EL (cell line): ENCODE measurements at places on chromosomes 1 and 21.

DNA sequence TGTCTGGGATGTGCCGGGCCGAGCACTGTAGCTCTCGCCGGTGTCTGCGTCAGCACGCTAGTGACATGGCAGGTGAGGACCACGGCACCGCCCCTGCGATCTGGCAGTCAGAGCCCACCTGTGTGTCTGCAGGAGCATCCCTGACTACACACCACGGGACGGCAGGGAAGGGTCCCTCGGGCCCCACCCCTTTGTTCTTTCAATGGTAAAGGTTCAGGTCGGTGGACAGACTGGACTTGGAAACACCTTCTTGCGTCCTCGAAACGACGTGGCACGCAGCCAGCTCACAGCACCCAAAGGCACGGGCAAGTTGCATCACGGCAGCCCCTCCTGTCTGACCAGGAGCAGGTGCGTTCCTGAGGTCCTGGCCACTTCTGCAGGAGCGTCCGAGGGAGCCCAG, 3.7 kb upstream of the SAMD11 start:
- no peak for DNase-seq

DNA sequence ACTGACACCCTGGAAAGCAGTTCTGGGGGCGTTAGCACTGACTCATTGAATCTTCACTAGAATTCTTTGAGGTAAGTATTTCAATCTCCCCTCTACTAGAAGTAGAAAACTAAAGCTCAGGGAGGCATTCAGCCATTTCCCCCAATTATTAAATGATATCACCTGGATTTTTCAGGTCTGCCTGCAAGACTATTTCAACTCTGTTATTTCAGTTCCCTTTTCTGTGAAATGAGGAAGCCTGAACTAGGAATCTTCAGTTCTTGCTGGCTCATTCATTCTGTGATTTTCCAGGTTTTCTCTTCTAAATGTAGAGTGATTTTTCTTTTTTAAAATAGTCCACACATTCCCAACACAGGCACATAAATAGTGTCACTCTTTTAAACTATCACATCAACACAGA, 337.0 kb upstream of the NR5A2 start:
- no peak for DNase-seq

- peak; percentile 46 for DNase-seq
Measured at GRCh38 chr1:221449801-221450470, 292.0 kb downstream of the DUSP10 start.

- no peak for DNase-seq
Measured at GRCh38 chr1:204084247-204084772, 11.4 kb downstream of the SOX13 start.

DNA sequence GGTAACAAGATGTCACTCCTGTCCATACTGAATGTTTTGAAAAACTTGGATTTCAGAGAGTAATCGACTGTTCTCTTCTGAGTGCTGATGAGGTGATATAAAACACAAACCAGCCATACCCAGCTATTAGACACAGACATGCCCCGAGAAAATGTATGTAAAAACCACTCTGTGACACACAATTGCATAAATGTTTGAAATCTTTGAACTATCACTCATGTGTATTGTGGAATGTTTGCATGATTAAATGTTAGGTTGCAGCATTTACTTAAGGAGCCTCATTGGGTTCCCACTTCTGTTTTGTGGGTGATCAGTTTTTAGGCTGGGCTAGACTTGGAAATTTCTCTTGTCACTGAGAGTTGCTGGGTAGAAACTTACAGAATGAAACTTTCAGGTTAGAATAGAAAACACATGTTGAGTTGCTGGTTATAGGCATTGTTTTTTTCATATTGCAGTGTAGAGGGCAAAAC, 270.4 kb upstream of the B3GALT2 start:
- peak; percentile 31 for DNase-seq

DNA sequence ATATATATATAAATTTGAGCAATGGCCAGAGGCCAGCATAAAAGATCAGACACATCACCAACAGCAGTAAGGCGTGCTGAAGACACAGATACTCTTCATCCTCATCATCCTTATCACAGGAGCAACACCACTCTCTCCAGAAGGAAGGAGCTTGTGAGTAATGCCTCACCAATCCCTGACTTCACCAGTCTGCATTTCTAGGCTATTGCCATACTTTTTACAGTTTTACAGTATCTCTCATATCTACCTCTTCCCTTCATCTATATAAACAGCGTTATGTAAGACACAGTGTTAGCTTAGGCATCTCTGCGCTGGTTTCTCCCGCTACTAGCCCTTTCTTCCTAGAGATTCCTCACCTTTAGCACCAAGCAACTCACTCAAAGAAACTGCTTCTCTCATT, 2.4 kb upstream of the ABL2 start:
- peak; percentile 76 for DNase-seq

- DNase-seq, result no peak
Measured at GRCh38 chr1:85325920-85326319, 49.5 kb upstream of the BCL10 start.

DNA sequence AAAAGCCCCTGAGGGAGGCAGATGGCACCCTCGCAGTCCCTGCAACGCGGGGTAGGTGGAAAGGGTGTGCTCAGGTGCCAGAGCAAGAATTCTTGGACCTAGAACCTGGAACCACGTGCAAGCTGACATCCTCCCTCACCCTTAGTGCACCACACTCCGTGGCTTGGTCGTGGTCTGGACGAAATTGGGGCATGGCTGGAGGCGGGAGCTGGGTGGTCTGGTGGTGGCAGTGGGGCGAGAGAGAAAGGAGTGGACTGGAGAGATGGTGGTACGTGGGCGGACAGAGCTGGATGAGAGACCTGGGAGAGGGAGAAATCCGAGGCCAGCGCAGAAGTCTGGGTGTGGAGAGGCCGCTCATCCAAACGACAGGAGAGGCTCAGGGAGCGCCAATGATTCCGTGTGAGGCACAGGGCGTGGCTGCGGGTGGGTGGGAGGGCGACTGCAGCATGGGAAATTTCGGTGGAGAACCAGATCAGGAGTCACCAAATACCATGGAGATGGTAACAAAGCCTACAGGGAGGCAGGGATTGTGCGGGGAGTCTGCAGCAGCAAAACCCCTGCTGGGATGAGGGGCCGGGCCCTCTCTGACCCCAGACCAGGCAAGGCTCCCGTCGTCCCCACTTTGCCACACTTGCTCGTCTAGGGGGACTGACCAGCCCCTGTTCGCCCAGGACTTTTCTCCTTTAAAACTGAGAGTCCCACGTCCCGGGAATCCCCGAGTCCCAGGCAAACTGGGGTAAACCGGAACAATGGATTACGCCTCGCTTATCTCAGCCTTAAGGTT, 31.9 kb downstream of the CDCP2 start:
- DNase-seq, result no peak

GRCh38 chr1:18989896-18990295, 33.4 kb upstream of the IFFO2 start:
- no peak for DNase-seq

DNA sequence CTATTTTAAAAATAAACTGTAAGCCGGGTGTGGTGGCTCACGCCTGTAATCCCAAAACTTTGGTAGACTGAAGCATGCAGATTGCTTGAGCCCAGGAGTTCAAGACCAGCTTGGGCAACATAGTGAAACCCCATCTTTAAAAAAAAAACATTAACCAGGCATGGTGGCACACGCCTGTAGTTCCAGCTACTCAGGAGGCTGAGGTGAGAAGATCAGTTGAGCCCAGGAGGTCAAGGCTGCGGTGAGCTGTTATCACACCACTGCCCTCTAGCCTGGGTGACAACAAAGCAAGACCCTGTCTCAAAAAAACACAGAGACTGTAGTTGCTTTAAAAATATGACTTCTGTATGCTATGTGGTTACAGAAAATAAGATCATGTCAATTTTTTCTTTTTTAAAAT, 24.3 kb upstream of the LSS start:
- no peak for DNase-seq
